Muscle of leg (tissue), 16 donors: ENCODE measurements at places on chromosomes 6 and 20. TPM values are rescaled to one million over a fixed set of nuclear protein-coding genes. Genes with fewer than 3 reads are reported as not detected.
A peak's percentile ranks its signal among the peaks of the same experiment; 100 is the strongest.

The PLG gene
- 0.40 TPM for total RNA-seq

The SLC22A1 gene
- total RNA-seq, result 1.2 TPM

The SOBP gene
- total RNA-seq, result 13.6 TPM

The TTLL9 gene
- 0.09 TPM for total RNA-seq

The PPT2 gene
- total RNA-seq, result 15.3 TPM

The CST2 gene
- not detected for total RNA-seq

The RSPH4A gene
- 0.27 TPM for total RNA-seq

The TPBG gene
- total RNA-seq, result 11.4 TPM

DNA sequence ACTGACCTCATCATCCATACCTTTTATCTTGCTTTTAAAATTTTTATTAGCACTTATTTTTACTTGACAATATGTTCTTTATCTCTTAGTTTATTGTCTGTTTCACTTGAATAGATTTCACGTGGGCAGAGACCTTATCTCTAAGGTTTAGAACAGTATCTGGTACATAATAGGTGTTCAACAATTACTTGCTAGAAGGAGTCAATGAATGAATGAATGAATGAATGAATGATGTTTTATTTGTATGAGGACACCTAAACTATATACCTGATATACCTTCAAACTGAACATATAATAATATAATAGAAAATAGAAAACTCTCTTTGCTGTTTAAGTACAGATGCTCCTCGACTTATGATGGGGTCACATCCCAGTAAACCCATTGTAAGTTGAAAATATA is 412.6 kb downstream of the CDKAL1 start:
- no peak for DNase-seq

DNA sequence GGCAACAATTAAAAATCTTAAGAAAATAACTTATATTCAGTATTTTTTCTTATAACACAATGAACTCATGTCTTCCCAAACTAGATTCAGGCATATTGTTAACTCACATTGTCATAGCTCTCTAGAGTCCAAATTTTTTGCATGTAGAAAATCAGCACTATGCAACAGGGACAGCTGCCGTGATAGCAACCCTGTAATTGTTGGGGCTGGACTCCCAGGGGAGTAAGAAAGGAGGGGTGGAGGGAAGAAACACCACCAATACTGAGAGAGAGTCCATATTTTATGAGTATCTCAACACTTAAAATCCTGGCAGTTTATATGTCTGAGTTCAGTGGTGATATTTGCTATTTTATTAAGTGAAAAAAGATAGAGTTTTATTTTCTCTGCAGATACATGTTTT is 89.6 kb upstream of the HS3ST5 start:
- DNase-seq, result peak; percentile 25

- DNase-seq, result no peak
Measured at GRCh38 chr6:36276581-36277536, 7.0 kb downstream of the PNPLA1 start.

DNA sequence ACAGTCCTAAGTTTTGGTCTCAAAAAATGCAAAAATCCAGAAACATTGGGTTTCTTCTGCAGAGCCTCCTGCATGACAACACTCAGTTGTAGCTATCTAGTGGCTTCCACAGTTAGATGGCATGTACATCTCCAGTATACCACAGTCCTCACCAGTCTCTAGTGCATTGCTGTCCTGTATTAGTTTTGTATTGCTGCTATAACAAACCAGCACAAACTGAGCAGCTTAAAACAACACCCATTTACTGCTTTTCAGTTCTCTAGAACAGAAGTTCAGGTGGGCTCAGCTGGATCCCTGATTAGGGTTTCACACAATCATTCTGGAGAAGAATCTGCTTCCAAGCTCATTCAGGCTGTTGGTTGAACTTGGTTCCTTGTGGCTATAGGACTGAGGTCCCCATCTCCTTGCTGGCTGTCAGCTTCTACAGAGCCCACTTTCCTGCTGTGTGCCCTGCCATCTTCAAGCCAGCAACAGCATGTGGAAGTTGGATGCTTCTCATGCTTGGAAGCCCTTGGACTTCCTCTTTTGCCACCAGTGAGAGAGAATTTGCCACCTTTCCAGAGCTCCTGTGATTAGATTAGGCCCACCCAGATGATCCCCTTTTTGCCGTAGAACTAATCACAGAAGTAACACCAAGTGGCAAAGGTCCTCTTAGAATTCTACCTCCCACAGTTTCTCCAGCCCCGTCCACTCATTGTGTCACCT is 48.9 kb upstream of the TBC1D7 start:
- DNase-seq, result no peak

DNA sequence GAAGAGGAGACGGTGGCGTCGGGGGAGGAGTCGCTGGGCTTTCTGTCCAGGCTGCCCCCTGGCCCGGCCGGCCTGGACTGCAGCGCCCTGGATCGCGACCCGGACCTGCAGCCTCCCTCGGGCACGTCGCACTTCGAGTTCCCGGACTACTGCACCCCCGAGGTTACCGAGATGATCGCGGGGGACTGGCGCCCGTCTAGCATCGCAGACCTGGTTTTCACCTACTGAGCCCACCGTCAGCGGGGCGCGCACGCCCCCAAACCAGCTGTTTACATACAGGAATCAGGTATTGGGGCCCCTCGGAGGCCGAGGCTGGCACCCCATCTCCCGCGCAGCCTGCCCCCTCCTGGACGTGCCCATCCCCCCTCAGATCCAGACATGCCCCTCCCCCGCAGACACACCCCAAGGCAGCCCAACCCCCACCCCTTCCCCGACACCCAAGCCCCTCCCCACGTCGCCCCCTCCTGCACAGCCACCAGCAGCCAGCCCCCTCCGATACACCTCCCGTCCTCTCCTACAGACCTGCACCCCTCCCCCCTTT is 1.4 kb downstream of the SOX12 start:
- peak; percentile 57 for DNase-seq

DNA sequence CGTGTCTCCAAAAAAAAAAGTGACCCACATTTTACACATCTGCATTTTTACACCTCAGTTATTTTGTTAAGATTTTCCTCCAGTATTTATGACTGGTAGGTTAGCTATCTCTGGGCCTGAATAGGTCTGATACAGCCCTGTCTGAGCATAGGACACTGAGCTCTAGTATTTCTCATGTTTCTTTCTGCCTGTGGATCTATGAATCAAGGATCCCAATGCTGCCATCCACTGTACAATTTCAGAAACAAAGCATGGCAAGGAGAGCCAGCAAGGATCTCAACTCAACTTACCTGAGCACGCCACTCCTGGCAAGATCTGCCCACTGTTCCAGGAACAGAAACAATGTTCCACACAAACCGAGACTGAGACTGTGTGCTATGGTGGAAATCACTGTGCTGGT is 36.4 kb upstream of the ENPP5 start:
- DNase-seq, result no peak

DNA sequence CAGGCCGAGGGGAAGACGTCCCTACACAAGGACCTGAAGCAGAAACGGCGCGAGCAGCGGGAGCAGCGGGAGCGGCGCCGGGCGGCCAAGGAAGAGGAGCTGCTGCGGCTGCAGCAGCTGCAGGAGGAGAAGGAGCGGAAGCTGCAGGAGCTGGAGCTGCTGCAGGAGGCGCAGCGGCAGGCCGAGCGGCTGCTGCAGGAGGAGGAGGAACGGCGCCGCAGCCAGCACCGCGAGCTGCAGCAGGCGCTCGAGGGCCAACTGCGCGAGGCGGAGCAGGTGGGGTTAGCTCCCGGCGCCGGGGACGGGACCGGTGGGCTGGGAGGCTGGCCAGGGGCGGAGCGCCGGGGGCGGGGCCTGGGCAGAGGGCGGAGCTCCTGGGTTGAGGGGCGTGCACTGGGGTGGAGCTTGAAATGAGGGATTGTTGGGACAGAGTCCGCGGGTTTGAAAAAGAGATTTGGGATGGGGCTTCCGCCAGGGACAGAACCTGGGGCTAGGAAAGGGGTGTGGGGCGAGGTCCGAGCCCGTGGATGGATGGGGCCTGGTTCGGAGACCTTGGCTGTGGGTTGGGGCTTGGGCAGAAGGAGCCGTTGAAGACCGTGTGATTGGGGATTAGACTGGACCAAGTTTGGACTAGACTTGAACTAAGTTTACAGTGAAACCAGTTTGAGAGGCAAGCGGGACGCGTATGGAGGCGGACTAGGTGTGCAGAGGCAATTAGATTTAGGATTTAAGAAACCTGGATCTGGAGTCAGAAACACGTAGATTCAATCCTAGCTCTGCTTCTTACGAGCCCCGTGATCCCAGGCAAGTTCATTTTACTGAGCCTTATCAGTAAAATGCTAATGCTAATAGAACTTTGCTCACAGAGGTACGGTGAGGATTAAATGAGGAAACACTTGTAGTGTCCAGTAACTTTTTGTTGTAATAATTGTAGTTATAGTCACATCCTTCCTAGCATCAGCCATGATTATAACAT is 20.9 kb downstream of the DEF6 start:
- peak; percentile 91 for DNase-seq

DNA sequence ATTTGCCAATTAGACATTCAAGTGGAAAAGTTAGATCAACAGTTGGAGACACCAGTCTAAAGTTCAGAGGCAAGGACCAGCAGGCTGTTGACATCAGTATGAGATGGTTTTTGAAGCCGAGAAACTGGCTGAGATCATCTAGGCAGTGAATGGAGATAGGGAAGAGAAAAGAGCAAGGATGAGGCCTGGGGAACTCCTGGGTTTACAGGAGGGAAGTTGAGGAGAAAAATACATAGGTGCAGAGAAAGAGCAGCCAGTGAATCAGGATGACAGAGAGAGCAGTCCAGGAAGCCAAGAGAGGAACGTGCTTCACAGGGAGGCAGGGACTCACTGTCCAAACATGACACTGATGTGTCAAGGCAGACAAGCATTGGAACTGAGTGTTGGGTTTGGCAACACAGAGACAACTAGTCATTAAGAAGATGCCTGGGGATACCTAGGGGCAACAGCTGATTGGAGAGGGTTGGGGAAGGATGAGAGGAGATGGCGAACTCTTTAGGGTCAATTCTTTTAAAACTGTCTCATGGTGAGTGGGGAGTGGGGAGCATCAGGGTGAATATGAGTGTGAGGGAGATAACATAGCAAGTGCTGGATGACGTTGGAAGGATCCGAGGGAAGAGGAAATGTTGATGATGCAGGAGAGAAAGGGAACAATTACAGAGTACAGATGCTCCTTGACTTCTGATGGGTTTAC is 13.2 kb upstream of the SALL4 start:
- DNase-seq, result no peak

DNA sequence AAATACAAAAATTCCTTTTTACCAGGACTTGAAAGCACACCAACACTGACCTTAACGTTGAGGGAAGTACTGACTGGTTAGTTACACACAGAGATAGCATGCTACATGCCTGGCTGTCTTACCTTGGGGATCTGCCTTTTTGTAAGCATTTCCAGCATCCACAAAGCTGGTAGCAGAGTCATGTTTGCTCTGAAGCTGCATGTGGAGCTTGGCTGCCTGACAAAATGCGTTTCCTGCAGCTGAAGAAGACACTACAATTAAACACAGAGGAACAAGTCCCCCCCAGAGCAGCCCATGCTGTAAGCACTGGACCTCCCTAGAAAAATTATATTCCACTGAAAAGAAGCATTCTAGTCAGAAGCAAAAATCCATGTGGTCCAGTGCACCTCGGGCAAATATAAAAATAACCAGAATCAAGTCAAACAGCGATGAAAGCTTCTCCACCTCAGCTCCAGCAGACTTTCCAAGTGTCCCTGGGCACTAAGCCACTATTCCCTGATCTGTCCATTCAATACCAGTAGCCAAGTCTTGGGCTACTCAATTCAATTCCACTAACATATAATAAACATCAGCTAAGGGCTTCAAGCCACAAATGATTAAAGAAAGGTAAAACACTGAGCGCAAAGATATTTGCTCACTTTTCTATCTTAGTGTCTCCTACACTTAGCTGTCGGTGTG is 24.2 kb downstream of the NAPB start:
- DNase-seq, result peak; percentile 33

GRCh38 chr6:160987265-160987664 is 4.3 kb upstream of the MAP3K4 start:
- DNase-seq, result no peak

DNA sequence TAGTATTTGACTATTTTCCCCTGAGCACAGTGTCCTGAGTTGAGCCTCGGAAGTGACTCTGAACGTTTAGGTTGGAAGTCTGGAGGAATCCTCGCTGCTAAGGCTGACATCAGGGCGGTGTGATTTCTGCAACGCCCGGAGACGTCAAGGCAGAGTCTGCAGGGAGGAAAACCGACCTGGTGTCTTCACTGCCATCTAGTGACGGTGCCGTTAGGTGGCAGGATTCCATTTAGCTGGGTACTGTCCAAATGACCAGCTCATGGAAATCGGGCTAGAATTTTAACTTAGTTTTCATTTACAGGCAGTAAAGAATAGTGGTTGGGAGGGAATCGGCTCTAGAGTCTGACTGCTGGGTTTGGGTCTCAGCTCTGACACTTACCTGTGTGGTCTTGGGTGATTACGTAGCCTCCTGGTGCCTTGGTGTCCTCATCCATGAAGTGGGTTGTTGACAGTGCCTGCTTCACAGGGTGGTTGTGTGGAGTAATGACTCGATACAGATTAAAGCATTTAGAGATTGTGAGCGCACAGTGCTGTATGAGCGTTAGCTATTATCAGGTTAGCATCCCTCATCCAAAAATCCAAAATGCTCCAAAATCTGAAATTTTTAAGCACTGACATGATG is 35.0 kb downstream of the FOXF2 start:
- peak; percentile 22 for DNase-seq

DNA sequence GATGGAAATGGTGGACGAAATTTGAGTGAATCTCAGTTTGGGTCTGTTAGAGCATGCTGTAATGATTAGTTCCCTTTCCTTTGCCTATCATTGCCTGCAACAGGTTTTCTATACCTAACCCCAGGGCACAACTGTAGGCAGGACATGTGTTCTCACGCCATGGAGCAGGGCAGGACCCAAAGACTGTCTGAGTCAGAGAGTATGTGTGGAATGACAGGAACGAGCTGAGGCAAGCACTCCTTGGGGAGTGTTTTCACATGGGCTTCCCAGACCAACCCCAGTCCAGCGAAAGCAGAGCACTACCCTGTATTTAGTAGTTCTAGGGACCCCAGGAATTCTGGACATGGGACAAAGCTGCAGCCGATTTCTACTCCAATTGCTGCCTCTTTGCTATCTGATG is 234.2 kb downstream of the HACE1 start:
- no peak for DNase-seq

DNA sequence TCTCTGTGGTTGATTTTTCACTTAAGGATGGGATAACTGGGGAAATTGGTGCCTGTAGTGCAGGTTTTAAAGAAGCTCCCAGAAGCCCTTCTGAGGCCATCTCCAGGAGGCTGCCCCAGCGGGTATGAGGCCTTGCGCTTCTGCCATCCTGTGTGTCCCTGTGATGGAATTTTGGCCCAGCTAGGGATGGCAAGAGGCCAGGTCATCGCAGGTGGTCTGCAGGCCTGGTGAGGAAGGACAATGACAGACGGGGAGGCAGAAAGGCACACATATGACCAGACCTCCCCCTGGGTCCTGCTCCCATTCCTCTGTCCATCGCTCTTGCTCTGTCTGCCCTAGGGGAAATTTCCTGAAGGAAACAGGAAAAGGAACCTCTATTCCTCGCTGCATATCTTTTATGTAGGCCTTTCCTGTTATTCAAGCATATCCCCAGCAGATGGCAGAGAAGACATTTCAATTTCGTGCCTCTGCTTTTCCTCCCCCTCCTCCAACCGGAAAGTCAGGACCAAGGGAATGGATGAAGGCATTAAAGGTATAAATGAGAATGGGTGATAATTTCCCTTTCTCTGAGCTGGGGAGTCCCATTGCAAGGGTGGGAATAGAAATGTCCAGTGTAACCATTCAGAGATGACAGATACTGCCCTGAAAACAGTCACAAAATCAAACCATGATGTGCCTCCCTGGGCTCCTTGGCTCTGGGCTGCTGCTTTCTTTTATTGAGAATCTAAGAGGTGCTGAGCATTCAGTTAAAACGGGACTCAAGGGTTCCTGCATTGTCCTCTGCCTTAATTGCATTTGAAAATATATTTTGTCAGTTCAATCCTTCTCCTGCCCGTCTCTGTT is 17.6 kb upstream of the HLA-F start:
- peak; percentile 51 for DNase-seq
